ENCODE measurements at places on chromosomes 2 and 18.

- DNase-seq = no peak
These were observed 729.5 kb upstream of the LRRTM4 start for GRCh38 chr2:78251708-78252107.

DNA sequence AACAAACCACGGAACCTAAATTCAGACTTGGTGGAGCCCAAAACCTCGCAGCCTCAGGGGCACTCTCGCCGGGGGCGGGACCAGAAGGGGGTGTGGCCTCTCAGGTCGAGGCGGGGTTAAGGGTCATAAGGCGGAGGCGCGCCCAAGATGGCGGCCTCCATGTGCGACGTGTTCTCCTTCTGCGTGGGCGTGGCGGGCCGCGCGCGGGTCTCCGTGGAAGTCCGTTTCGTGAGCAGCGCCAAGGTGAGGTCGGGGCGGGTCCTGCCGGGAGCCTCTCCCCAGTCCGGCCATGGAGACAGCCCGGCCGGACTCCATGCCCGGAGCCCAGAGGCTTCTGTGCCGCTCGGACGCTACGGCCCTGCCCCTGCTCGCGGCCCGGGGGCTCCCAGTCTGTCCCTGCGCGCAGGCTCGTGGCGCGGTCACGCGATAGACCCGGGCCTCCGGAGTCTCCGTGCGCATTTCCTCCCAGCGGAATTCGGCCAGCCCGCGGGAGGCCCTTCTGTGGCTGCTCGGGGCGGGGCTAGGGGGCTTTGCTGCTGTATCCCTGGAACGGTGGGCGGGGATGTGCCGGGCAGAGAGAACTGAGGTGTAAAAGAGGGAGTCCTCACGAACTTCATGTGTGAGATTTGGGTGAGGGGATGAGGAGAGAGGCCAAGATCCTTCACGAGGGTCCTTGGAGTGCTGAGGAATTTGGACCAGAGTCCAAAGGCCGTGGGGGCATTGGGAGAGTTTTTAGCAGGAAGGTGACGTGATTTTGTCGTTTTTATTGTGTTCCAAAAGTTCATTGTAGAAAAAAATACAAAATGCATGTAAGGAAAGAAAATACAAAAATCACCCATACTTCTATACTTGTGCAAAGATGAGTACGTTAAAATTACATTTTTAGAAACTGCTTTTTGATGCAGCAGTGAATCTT lies at the start of gene SMYD5:
SMYD5 (plus strand) TSS at position 126 of the 916 bp plus-strand sequence; CDS start at position 148, 22 bp downstream.
- DNase-seq = peak; percentile 95

DNA sequence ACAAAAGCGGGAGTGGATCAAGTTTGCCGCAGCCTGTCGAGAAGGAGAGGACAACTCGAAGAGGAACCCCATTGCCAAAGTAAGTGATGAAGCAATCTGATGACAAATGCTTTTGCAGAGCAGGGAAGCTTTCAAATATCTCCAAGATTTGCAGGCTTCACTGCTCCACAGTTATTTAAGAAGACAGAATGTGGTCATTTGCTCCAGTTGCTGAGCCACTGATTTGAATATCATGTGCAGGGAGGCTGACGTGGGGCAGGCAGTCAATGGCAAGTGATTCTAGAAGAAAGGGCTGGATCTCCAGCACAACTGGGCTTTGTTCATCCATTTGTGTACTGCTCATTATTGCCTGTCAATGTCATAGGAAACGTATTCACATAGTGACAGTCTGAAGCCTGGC lies 10.2 kb downstream of the DSG4 start:
- DNase-seq = no peak

DNA sequence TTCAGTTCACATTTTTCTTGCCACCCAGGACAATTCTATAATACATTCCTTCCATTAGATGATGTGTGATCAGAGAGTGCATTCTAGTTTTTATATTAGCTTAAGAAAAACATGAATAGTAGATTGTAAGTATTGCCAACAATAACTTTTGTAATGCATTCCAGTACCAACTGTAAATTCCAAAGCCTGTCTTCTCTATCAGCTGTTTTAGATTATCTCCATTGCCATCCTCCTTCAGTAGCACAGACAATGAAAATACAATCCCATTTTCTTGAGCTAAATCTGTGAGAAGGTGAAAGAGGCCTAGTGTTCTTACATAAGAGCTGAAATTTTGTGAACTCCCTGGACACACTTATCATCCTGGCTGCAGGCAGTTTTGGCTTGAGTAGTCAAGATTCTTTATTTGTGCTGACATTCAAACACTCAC lies 103.9 kb downstream of the CCBE1 start:
- no peak for DNase-seq

- no peak for DNase-seq
These were observed 217.1 kb downstream of the PTPRM start for GRCh38 chr18:7784171-7784570.

DNA sequence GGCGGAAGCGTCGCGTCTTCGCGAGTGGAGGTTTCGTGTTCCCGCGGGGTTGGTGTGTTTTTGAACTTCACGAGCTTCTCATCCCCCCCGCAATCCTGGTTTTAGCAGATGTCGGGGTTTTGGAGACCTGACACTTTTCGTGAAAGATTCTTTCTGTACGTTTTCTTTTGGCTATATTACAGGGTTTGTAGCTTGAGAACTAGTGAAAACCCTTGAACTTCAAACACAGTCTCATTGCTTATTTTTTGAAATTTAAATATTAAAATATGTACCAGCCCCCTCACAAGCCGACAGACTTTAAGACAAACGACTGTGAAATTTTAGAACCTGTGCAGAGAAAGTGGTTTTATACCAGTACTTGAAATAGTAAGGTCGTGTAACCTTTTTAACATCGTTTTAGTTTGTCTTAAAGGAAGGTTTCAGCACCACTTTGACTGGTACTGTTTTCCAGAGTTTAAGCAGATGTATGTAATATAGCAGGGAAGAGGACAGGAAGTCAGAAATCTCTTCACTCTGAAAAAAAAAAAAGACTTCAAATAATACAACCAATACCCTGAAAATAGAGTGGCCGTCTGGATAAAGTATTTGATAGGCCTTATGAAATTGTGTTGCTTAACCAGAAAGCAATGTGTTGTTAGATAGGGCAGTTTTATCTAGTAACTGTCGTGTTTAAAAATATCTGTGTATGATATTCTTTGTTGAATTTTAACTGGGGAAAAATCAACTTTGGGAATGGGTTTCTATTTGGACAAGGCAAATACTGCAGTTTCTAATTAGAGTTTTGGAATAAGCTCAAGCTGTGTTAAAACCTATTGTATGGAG lies 1.4 kb downstream of the SPATS2L start:
- no peak for DNase-seq

DNA sequence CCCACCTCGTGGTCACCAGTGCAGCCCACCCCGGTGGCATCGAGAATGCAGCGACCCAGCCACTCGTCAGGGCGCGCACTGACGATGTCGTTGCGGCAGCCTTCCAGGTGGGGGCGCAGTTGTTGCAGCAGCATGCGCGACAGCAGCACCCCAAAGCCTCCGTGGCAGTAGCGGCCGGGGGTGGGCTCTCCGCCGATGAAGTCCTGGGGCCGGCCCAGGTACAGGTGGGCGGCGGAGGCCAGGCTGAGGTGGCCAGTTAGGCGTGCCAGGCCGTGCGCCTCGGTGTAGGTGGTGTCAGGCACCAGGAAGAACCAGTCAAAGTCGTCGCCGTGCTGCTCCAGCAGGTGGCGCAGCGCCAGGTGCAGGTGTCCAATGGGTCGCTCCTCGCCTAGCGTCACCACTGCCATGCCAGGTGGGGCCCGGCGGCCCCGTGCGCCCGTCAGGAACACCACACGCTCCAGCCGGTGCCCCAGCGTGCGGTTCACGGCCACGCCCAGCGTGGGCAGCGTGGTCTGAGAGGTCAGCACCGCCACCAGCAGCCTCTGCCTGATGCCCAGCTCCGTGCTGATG lies 1.9 kb downstream of the CHPF start:
- DNase-seq = peak; percentile 92

DNA sequence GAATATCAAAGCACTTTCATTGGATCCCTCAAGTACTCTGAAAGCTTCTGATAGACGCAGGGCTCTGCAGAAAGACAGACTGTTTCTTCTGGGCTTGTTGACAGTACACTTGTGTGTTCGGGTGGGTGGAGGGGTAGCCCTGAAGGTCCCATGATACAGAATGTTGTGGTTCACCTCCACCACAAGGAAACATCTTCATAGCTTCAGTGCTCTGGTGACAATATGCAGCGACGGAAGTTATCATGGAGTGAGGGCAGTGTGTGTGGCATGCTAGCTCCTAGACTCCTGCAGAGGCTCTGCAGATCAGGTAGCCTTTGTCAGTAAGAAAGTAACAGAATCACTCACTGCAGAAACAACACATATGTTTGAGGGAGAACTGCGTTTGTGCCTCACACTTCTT lies 90.7 kb downstream of the MEIS1 start:
- DNase-seq = no peak

DNA sequence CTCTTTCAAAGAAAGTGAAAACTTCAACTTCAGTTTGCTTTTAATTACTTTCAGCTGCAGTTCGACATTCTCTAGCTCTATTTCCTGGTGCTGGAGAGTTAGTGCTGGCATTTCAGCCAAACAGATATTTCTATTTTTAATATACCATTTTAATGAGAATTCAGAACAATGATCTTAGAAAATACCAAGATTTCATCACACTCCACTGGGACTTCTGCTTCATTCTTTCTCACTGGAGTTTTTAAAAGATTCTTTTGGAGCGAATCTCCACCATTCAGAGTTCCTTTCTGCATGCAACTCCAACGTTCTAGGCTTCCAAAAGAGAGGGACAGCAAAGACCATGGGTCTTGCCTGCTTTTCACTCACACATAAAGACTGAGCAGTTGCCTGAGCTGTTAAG lies 94.2 kb downstream of the CABLES1 start:
- DNase-seq = no peak

DNA sequence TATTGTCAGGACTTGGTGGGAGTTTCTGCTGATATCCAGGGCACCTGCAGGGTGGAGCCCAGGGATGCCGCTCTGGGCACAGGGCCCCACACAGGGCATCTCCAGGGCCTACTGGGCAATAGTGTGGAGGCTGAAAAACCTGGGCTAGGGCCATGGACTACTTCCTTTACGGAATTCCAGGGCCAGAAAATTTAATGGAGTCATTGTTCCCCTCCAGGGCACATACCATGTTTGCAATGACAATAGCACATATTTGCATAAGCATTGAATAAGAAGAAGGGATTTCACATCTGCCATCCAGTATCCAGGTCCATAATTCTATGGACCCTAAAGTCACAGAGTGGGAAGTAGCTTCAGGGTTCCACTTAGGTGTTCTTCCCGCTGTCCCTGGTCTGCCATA lies 103.8 kb upstream of the TPO start:
- no peak for DNase-seq

GRCh38 chr2:241224851-241225438 lies 36.5 kb downstream of the ANO7 start:
- DNase-seq = no peak

DNA sequence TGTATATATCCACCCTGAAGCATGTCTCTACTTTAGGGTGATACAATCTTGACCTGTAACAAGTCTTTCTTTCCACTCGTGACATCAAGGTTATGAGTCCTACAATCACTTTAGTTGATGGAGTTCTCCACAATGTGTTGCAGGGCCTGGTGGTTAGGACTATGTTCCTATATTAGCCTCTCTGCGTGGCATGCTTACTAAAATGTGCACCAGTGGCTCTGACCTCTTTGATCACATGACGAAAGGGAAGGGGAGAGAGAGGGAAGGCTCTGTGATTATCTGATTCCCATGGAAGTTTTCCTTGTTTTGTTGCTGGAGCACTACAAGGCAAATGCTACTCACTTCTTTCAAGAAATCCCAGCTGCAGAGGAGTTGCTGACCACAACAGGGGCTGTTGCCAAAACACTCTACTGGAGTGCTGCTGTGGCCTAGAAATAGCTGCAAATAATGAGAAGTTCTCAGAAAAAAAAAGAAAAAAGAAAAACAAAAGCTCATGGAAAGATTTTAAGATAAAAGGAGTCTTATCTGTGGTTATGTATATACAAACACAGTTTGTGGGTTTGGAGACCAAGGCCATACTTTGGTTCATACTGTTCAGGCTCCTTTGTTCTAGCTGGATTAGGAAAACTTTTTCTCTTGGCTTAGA lies 272.8 kb upstream of the MMADHC start:
- DNase-seq = no peak

DNA sequence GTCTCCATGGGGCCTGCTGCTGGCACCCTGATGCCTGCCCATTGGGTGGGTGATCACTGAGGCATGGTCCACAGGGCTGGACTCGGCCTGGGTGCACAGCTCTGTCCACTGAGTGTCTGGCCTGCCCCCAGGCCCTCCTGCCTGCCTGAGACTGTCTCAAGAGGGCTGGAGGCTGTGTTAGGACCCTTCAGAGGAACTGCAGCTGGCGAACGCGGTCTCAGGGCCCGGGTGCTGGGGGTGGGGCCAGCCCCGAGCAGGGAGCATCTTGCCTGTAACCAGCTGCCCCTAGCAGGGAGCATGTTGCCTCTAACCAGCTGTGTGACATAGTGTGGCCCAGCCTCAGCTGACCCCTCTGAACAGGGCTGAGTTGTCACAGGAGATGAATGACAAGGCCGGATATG lies 50.0 kb downstream of the TWIST2 start:
- no peak for DNase-seq

- DNase-seq = no peak
These were observed 77.2 kb upstream of the TXNDC2 start for GRCh38 chr18:9808295-9809241.

- no peak for DNase-seq
These were observed 183.8 kb upstream of the CTAGE1 start for GRCh38 chr18:22601481-22601880.

DNA sequence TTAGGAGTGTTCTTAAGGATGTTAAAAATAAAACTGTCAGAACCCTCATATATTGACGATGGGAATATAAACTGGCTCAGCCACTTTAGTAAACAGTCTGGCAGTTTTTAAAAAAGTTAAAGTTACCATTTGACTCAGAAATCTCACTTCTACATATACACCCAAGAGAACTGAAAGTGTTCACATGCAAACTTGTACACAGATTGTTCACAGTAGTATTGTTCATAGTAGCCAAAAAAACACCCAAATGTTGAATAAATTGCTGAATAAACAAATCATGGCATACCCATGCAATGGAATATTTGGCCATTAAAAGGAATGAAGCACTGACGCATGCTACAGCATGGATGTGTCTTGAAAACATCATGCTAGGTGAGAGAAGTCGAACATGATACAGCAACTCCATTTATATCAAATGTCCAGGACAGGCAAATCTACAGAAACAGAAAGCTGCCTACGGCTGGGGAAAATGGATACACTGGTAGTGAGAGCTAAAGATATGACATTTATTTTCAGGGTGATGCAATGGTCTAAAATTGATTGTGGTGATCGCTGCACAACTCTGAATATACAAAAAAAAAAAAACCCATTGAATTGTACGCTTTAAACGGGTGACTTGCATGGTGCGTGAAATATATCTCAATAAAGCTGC lies 10.1 kb downstream of the RPL31 start:
- DNase-seq = no peak

- no peak for DNase-seq
These were observed 121.2 kb downstream of the ARHGEF4 start for GRCh38 chr2:130957915-130958314.

DNA sequence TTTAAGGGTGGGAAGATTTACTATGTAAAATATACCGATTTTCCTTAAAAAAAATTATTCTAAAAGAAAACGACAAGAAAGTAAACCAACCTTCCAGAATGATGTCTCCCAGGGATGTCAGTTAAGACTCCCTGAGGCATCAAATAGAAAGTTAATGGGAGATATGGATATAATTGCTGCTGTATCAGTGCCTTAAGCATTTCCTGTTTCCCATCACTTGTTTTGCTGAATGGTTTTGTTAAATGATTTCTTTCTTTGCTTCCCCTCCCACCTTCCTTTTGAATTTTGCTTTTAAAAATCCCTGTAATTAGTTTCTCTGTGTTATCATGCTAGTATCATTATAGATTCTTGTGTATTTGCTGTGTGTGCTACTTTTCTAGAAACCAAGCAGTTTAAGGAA lies 154.3 kb upstream of the CWC22 start:
- no peak for DNase-seq

All from stimulated activated CD4-positive, alpha-beta T cell treated with anti-CD3 and anti-CD28 coated beads, Interleukin-15, amount 100 ng/mL, for 24 hours (primary cell).